ENCODE measurements at places on chromosomes 11 and 22.

- no peak for DNase-seq
These were observed 186.8 kb downstream of the TMEM135 start for GRCh38 chr11:87224486-87224885.

DNA sequence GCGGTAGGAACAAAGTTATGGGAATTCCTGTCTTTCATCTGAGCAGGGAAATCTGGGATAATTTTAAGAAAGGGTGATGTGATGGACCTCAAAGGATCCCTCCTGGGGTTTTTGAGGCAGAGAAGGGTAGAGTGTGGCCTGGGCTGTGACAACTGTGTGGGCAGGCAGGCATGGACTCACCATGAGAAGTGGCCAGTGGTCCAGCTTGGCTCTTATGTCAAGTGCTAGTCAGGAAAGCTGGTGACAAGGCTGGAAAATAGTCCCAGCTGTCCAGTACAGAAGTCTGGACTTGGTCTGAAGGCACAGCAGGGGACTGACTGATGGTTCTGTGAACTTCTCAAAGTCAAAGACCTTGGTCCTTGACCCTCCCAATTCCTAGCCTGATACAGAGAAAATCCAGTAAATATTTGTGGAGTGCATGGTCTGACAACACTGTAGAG is 1.7 kb downstream of the PPFIBP2 start:
- DNase-seq, result no peak

DNA sequence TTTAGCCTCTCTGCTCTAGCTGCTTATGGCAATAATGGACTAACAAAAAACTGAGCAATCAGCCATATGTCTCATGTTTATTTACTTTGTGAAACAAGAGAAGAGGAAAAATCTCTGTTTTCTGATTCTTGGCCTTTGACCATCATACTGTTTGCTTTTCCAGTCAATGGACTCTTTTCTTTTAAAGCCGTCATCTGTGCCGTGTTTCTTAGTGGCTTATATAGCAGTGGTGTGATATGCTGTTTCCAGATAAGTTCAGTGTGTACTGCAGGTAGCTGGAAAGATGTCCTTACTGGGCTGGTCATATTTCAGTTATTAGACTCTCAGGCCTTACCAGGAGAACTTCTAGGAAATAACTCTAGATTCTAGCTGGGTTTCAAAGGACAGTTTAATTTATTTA is 33.6 kb upstream of the TECTA start:
- no peak for DNase-seq

DNA sequence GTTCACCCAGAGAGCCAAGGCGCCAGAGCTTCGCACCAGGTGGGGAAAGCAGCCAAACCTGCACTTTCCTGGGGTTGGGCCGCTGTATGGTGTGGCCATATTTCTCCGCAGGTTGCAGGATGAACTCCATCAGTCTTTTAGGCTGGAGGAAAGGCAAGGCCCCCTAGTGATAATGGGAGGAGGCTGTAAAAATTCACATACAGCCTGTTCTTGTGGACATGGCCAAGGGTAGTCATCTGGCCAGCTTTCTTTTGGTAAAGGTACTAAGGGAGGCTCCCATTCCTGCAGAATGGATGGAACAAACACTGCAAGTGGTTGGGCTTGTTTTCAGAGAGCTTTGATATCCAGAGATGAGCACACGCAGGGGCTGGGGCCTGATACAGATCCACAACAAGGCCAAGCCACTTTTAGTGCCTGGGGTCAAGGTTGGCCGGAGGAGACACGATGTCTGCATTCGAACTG is 29.6 kb downstream of the C22orf31 start:
- DNase-seq, result no peak

DNA sequence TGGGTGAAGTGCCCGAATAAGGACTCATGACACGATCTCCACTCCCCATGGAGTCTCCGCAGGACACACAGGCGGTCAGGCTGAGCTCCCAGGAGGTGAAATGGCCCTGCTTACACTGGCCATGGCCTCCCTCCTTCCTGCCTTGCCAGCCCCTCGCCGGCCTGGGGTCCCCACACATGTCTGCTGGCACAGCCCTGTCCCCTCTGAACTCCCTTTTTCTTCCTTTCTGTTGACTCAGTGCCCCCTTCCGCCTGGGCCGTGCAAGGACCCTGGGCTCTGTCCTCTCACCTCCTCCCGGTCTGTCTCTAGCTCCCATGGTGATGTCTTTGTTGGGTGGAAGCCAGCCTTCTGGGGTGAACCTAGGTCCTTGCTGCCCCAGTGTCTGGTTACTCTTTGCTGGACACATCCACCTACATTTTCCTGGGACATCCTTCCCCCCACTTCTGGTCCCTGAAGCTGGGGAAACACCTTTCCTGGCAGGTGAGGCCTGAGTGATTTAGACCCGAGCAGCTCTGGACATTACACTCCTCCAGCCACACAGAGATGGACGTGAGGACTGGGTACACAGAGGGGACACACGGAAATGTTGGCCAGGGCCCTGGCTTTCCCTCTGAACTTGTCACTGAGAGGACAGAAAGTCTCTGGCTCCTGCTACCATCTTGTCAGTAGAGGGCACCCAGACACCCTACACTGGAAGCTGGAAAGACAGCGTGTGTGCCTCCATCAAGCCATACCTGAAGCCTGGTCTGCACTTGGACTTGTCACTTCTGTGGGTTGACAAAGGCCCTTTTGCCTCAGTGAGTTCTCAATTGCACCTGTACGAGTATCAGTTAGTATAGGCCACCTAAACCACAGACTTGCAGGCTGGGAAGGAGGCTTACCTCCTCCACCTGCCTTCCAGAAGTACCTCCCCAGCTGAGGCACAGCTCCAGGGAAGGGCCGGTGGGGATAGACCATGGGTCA is 864.3 kb downstream of the TBC1D22A start:
- DNase-seq, result no peak

DNA sequence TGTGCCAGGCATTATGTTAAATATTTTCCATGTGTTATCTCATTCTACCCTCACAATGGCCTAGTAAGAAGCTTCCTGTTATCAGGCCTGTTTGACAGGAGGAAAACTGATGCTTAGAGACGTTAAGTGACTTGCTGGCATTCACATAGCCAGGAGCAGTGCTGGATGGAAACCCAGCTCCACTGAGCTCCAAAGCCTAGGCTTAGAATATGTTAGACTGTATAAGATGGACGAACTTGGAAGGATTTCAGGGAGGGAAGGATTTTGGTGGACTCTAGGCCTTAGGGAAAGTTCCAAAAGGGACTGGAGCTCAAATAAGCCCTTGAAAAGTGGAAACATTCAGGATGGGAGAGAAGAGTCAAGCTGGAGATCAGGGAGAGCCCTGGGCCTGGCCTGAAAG is 2.1 kb downstream of the CD44 start:
- no peak for DNase-seq

- DNase-seq, result no peak
These were observed 56.7 kb downstream of the CABIN1 start for GRCh38 chr22:24067587-24068376.

- no peak for DNase-seq
These were observed 1263.2 kb downstream of the FAM181B start for GRCh38 chr11:81470446-81470845.

DNA sequence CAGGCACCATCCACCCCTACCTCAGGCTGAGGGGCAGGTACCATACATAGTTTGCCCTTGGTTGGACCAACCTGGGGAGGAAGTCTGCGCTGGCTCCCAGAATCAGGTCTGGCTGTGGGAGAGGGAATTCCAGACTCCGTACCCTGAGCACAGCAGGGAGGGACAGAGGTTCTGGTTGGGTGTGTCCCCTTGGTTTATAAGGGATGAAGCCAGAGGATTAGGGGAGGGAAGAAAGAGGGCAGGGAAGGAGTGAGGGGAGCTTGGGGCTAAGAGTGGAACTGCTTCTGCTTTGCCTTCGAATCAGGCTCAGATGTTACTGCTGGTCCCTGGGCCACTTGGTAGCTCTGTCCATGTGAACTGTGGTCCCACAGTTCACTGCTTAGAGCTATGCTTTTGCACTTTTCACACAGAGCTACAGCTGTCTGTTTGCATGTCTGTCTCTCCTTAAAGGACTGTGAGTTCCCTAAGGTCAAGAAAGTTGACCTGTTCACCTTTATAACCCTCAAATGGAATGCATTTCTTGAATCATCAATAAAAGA is 9.2 kb downstream of the MMP20 start:
- no peak for DNase-seq

DNA sequence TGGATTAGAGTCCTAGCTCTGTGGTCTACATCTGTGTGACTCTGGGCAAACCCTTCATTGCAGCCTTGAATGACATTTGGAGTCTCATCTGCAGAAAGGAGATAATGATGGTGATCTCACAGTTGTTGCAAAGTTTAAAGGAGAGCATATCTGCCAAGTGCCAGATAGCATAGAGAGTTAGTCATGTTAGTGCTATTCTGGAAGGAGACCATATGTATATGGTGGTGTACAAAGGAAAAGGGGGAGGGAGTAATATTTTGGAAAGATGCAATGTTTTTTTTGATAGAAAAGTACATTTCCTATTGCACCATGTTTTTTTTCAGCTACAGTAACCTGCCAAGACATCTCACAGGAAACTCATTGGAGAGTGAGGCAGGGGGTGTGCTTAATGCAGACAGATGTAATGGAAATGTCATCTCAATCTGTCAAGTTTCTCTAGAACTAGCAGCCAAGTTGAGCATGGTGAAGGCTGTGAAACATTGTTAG is 92.1 kb upstream of the NARS2 start:
- DNase-seq, result no peak

DNA sequence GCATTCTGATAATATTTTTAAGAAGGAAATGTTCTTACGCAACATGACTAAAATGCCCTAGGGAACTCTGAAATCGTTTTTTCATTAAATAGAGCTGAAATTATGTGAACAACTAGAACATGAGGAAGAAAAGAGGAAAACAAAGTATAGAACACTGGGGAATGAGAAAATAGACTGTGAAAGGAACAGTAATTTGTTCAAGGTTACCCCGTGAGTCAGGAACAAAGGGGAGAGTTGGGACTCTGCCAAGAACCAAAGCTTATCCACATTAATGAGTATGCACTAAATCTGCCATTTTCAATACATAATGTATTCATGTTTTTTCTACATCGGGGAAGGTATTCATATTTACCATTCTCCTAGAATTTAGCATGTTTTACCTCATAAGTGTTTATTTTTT is 961.8 kb upstream of the CCDC90B start:
- DNase-seq, result no peak

GRCh38 chr22:26245001-26245400 is 75.7 kb downstream of the SEZ6L start:
- DNase-seq, result no peak

DNA sequence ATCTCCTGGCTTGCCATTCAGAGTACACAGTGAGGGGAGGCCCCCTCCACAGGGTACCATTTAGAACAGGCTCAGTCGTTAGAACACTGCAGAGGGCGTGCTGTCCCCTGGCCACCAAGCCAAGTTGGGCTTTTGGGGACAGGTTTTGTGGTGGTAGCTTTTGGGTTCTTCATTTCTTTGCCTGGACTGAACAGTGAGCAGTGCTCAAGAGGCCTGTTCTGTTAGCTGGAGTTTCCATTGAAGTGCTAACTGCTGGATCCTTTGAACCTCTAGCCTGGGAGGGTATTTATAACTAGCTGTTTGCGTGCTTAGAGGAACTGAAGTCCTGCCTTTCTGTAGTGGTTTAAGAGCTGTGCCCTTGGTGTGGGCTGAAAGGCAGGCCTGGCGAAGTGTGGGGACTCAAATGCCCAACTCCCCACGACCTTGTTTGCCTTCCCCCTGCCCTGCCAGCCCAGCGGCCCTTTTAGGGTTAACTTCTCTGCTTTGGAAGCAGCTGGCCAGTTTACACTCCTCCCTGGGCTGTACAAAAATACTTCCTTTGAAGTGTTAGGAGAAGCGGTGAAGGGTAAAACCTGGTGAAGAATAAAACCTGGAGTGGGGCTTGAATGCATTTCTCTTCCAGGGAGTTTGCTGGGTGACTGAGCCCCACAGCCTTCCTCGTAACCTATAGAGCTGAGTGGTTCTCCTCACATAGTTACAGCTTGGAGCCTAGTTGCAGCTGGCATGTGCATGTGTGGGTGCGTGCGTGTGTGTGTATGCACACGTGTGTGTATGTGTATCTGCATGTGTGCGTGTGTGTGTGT is 34.6 kb downstream of the ZNRF3 start:
- DNase-seq, result no peak

GRCh38 chr11:113124578-113124977 is 163.4 kb downstream of the NCAM1 start:
- DNase-seq, result no peak
